ENCODE measurements at places on chromosomes 12 and 14. TPM values are rescaled to one million over a fixed set of nuclear protein-coding genes. Genes with fewer than 3 reads are reported as not detected.

Gene GALNT9
- 16.1 TPM for total RNA-seq

Gene PTGER2
- not detected for total RNA-seq

Gene E2F7
- 9.8 TPM for total RNA-seq

Gene IFNG-AS1
- not detected for total RNA-seq

Gene FOXG1
- not detected for total RNA-seq

Gene SIX6
- not detected for total RNA-seq
